Stimulated activated CD8-positive, alpha-beta memory T cell treated with anti-CD3 and anti-CD28 coated beads, Interleukin-12 subunit alpha, Interleukin-12 subunit beta, amount 100 ng/mL, for 4 hours (primary cell): ENCODE measurements at places on chromosomes 4 and X.

- DNase-seq = no peak
Observed at GRCh38 chr4:8157496-8157895, 1.1 kb downstream of the ABLIM2 start.

- no peak for DNase-seq
Observed at GRCh38 chr4:38738940-38739803, 43.6 kb downstream of the TLR10 start.

GRCh38 chr4:8329859-8330761 lies 60.6 kb downstream of the HTRA3 start:
- DNase-seq = no peak

- no peak for DNase-seq
Observed at GRCh38 chr4:66568001-66568400, 897.7 kb upstream of the EPHA5 start.

DNA sequence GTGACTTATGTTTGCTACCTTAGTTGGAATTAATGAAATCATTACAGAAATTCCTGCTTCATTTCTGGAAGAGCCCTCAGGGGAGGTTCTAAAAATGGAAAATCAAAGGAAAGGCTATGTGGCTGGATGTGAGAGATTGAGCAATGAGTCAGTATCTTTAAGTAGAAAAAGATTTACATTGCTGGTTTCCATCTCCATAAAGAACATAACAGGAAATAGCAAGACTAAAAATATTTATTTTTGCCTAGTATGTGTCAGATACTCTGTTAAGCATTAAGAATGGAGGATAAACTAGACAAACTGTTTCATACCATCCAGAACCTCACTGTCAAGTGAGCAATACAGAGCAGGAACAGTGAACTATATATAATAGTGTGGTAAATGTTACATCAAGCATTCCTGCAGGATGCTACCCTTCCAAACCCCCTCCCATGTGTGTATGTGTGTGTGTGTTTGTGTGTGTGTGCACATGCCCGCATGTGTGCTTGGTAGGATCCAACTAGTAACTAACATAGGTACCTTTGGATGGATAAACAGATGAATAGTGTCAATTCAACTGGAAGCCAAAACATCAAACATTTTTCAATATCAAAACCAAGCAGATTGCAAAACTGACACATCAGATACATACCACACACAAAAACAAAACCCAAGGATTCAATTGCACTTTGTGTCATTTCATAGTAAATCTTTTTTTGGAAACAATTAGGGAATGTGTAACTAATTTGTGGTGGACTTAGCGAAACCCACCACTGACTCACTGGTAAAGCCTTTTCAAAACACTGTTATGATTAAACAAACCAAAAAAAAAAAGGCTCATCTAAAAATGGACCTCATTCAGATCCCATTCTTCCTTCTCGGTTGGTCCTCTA lies 223.4 kb downstream of the SHROOM3 start:
- no peak for DNase-seq

GRCh38 chr4:8593264-8594096 lies 915 bp downstream of the CPZ start:
- no peak for DNase-seq

GRCh38 chr4:169724260-169724659 lies 33.5 kb downstream of the HPF1 start:
- DNase-seq = no peak

DNA sequence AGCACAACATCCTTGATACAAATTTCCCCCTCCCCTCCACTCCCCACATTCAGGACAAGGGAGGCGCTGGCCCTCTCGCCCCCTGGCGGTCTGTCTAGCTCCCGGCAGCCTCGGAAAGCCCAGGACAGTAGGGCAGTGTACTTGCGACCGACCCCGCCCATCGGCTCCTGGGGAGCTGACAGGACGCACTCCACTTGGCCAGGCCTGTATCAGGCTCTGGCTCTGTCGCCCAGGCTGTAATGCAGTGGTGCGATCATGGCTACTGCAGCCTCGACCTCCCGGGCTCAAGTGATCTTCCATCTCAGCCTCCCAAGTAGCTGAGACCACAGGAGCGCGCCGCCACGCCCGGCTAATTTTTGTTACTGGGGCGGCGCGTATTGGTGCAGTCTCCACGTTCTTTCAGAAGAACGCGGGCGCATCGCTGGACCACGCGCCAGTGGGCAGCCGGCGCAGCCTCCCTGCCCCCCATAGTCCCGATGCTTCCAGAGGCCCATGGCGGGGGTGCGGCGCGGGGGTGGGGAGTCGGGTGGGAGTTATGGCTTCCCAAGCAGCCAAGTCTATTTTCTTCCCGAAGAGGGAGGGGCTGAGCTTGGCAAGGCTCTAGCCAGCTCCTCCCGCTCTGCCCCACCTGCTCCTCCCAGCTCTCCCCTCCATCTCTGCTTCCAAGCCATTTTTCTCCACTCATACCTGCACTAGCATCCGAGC lies 7.8 kb upstream of the AKAP14 start:
- peak; percentile 19 for DNase-seq

GRCh38 chr4:110628663-110629213 lies 5.9 kb upstream of the PITX2 start:
- no peak for DNase-seq

DNA sequence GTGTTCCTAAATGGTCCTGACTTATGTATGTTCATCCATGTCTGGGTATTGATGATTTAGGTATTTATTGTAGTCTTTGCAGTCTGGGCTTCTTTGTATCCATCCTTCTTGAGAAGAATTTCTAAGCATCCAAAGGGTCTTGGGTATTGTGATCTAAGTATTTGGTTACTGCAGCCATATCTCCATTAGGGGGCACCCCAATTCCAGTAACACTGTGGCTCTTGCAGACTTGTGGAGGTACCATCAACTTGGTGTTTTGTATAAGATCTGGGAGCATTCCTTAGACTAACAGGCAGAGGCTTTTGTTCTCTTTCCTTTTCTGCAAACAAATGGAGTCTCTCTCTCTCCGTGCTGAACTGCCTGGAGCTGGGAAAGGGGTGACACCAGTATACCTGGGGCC lies 113.7 kb upstream of the NEXMIF start:
- no peak for DNase-seq

- no peak for DNase-seq
Observed at GRCh38 chrX:148204195-148204594, 223.1 kb downstream of the FMR1NB start.

- DNase-seq = no peak
Observed at GRCh38 chrX:119218198-119218597, 17.9 kb upstream of the PGRMC1 start.
